NCI-H1436 (cell line): ENCODE measurements at places on chromosomes 13 and 19.

- DNase-seq = no peak
These were observed 213.5 kb downstream of the FGF9 start for GRCh38 chr13:21884299-21884909.

- DNase-seq = no peak
These were observed 88.7 kb downstream of the MAB21L1 start for GRCh38 chr13:35387682-35388250.

DNA sequence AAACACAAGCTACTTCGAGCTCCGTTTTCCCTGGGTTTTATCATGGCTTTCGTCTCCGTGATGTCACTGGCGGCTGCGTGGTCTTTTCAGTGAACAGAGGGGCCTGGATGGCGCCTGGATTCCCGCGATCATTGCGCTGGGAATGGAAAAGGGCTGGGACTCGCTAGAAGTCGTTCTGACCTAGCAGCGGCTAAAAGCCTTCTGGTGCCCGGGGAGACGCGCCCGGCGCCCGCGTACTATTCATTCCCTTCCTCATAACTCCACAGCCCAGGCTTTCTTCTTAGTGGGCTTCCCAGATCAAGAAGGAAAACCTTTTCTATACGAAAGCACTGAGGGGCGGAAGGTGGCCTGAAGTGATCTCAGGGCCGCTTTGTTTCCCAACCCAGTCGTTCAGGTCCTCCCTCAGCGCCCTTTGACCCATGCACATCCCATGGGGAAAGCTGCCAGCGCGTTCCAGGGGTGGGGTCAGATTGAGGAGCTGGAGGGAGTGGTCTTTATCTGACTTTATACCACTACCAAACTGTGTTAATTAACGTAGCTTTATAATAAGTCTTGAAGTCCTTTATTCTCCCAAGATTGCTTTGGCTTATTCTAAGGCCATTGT, 96.6 kb downstream of the ELF1 start:
- no peak for DNase-seq

DNA sequence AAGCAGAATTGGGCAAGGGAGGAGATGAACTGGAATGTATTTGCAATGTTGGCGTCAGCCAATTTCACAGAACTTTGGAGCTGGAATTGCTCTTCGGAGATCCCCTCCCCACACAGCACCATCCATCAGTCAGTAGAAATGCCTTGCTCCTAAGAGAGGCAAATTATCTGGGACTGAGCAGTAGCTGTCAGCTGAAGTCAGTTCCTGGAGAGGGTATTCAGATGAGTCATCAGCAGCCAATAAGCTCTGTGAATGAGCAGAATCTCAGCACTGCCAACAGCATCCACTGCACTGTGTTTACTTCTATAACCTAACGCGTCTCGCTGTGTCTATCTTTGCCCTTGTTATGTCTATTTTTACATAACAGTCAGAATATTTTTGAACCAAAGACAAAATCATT, 213.7 kb downstream of the SLITRK5 start:
- no peak for DNase-seq

- peak; percentile 60 for DNase-seq
These were observed 21.7 kb downstream of the CEACAM21 start for GRCh38 chr19:41597600-41598041.

- DNase-seq = no peak
These were observed 93.5 kb downstream of the ATP11A start for GRCh38 chr13:112783135-112783977.

DNA sequence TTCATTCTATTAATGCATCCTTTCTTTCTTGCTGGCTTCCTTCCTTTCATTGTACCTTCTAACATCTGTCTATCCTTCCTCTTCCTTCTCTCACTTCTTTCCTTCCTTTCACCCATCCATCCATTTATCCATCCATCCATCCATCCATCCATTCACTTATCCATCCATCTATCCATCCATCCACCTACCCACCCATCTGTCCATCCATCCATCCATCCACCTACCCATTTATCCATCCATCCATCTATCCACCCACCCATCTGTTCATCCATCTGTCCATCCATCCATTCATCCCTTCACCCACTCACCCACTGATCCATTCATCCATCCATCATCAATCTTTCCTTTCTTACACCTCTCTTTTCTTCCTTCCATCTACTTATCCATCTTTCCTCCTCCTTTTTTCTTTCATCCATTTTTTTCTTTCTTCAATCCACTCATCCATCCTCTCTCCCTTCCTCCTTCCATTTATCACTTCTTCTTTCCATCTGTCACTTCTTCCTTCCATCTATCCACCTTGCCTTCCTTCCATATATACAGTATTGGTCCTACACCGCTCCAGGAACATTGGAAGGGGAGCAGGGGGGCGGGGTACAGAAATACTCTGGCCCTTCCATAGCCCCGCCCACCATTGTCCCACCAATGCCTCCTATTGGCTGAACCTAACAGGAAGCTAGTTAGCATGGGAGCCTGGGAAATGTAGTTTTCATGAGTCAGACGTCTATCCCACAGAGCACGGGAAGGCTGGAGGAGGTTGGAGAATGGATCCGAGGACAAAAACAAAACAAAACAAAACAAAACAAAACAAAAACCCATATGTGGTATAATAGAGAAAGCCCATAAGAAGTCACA, 45.9 kb downstream of the MBD3L1 start:
- DNase-seq = no peak

DNA sequence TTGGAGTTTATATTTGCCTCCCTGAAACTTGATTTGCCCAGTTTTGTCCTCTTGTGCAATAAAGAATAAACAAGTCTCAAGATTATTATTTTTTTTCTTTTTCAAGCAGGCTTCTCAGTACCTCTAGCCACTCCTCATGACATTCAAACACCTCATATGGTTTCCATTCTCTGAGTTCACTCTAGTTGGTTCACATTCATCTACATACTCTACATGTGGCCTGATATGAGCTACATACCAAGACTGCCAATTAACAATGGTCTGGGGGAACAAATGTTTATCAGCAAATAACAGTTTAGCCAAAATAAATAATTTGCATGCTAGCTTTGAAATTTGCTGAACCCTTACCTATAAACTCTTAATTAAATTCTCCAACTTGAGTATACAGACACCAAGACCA, 22.5 kb downstream of the KCNRG start:
- no peak for DNase-seq

GRCh38 chr19:43820098-43820883, 6.8 kb upstream of the ZNF283 start:
- DNase-seq = no peak

DNA sequence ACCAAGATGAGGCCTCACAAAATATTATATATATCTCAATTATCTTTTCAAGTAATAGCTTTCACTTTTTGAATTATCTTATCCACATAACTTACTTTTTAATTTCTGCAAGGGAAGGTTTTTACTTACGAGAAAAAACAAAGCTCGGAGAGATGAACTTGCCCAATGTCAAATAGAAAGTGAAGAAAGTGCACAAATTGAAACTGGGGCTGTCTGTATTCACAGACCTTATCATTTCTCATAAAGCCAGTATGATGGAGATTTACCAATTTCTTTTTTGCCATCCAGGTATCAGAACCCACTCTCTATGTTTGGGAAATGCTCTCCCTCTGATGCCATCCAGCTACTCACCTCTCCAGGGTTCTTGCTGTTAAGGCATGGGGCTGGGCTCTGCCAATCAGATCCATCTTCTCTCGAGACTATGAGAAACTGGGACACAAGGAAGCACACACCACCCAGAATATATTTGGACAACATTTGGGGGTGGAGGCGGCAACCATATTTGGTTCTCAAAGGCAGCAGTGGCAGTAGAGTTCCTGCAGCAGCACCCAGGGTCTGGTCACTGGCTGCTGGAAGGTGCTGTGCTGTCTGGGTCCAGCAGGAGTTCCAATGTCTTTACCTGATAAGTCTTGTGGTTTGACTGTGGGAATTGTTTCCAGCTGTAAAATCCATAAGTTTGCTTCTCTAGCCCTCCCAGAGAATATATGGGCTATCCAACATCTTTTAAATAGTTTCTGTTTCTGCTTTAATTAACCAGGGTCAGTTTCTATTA, 45.8 kb upstream of the SCEL start:
- DNase-seq = no peak
